ENCODE measurements at places on chromosomes 5 and 9.

DNA sequence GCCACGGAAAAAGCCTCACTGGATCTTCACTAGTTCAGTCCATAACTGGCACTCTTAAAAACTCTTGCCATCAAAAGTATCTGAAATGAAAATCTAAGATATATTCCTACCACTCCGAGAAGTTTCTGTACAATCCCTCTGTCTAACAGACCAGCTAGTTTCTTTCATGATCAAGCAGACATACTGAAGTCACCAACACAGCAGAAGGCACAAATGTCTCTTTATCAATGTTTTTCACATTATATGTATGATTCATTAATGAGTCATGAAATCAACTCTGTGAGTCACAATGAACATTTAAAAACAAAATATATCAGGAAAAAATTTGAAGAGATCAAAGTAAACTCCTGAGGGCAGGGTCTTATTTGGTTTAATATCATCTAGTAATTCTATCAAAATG lies 50.8 kb downstream of the F2R start:
- DNase-seq: no peak

GRCh38 chr9:93621922-93622321 lies 45.5 kb downstream of the PHF2 start:
- DNase-seq: no peak

- DNase-seq: no peak
Measured at GRCh38 chr9:107982001-107982400, 492.4 kb upstream of the KLF4 start.

DNA sequence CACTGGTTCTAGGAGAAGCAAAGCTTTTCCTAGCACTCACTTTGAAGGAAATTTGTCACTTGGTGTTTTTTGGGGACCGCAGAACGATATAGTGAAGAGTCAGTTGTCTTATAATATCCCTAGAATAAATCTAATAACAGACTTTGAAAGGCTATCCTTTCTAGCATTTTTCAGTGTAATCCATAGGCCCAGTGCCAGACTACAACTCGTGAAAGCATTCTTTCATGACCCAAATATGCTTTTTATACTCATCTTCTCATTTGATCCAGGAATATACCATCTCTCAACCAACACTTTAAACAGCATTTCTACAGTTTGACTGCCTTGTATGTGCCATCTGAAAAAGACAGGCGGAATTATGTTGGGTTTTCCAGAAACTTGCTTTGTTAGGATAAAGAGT lies 104.0 kb downstream of the ERCC6L2 start:
- no peak for DNase-seq

- DNase-seq: no peak
Measured at GRCh38 chr5:168128557-168128956, 162.9 kb upstream of the WWC1 start.

DNA sequence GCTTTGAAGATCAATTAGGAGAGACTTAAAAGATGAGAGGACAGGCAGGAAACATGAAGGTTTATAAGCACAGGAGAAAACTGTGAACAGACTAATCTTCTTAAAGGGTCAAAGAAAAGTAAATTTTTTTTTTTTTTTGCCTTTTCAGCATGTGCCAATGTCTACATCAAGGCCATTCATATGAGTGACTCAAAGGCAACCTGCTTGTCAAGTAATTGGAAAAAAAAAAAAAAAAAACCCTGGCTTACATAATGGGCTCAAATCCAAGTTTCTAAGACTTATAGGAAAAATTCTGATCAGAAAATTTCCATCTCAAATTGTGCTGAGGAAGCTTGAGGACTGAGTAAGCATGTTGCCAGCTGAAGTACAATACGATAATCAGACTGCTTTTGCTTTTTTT lies 15.9 kb downstream of the PPP2R2B start:
- no peak for DNase-seq

- DNase-seq: no peak
Measured at GRCh38 chr9:137650259-137650658, 31.5 kb downstream of the EHMT1 start.

GRCh38 chr9:120151806-120152205 lies 428.2 kb downstream of the CDK5RAP2 start:
- DNase-seq: no peak

GRCh38 chr9:106958955-106959657 lies 96.1 kb downstream of the ZNF462 start:
- DNase-seq: no peak

- no peak for DNase-seq
Measured at GRCh38 chr5:55821731-55822512, 29.2 kb upstream of the IL31RA start.

DNA sequence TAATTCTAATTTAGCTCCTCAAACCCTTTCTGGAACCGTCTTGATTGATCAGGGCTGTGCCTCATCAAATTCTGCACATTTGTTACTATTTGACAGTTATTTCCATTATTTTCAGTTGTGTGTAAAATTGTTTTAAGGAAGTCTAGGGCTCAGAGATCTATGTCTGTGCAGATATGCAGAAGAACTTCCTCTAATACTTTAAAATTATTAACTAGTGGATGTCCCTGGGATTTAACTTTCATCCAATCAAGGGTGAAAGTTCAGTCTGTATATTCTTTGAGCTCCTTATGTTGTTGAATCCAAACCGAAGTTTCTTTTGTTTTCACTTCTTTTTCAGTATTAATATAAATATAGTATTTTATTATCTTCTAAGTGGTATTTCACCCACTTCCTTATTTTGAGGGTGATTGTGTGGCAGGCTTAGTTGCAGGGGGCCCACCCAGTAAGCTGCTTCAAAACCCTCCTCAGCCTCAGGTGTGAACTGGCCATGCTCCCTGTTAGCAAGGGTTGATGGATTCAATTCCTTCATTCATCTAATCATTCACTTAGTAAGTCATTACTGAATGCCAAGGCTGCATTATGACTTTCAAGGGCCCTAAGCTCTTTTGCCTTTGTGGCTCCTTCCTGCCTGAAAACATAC lies 2.1 kb upstream of the CAMLG start:
- no peak for DNase-seq

DNA sequence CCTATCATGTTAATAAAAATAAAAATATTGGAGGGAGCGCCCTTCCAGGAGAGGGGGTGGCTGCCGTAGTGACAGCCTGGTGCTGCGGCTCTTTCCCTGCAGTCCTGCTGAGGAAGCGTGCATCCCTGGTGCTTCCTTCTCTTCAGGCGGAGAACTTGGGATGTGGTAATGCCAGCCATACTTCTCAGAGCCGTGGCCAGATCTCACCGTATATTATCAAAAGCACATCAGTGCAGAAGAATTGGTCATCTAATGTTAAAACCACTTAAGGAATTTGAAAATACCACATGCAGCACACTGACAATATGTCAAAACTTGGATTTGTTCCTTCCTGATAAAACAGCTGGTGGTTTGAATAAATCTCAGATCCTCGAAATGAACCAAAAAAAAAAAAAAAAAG lies 17.7 kb downstream of the C9orf40 start:
- DNase-seq: no peak

DNA sequence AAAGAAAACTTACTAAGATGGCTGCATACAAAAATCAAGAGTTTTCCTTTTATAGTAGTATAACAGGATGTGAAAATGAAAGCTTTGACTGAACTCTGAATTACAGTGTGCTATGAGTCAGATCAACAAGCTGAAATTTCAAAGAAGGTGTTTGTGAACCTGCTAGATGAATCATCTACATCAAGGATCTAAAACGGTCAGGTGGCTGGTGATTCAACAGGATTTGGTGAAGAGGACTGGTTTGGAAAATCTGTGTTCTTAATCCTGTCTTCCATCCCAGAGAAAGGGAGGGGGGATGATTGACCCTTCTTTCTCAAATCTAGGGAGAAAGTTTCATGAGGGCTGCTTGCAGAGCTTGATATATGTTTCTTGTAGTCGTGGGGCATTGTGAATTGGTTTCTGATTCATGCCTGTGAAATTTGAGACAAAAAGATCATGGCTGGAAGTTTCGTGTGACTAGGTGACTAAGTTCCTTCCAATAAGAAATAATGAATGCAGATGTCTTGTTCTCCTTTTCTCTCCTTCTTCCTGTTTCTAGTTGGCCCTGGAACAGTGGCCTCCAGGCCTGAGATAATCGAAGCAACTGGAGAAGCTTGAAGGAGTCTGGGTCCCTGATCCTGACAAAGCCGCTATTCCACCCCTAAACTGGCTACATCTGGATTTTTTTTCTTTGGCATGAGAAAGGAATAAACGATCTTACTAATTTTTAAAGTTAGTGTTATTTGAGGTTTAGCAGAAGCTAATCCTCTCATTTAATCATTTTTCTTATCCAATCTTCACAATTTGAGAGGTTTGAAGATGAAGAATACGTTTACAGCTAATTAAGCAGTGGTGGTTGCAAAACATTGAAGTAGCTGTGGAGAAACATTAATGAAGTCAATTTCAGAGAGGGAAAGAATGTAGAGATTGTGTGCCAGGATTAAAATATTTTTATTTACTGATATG lies 67.2 kb downstream of the MRPS30 start:
- DNase-seq: no peak

DNA sequence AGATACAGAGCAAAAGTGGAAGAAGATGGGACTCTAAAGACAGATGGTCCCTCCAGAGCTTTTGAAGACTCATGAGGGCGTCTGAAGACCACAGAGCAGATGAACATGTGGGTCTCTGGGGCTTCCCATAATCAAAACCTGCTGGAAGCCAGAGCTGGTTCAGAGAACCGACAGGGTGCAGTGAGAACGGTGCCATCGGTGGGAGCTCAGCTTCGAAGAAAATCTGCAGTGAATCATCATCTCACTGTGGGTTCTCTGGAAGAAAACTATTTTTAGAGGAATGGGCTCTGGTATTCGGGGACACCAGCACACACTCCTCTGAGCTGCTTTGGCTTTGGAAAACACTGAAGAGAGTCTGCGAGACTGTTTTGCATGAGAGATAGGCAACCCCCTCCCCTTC lies 222.4 kb upstream of the PANK3 start:
- no peak for DNase-seq

DNA sequence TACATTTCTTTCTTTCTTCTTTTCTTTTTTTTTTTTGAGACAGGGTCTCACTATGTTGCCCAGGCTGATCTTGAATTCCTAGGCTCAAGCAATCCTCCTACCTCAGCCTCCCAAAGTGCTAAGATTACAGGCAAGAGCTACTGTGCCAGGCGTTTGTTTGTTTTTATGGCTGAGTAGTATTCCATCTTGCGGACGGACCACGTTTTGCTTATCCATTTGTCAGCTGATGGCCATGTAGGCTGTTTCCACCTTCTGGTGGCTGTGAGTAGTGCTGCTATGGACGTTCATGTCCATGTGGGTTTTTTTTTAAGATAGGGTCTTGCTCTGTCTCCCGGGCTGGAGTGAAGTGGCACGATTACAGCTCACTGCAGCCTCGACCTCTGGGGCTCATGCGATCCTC lies 2.5 kb downstream of the DOK3 start:
- DNase-seq: no peak

- DNase-seq: no peak
Measured at GRCh38 chr9:124356745-124357390, 58.4 kb downstream of the PSMB7 start.

- DNase-seq: no peak
Measured at GRCh38 chr5:158464383-158464782, 605.4 kb upstream of the CLINT1 start.

DNA sequence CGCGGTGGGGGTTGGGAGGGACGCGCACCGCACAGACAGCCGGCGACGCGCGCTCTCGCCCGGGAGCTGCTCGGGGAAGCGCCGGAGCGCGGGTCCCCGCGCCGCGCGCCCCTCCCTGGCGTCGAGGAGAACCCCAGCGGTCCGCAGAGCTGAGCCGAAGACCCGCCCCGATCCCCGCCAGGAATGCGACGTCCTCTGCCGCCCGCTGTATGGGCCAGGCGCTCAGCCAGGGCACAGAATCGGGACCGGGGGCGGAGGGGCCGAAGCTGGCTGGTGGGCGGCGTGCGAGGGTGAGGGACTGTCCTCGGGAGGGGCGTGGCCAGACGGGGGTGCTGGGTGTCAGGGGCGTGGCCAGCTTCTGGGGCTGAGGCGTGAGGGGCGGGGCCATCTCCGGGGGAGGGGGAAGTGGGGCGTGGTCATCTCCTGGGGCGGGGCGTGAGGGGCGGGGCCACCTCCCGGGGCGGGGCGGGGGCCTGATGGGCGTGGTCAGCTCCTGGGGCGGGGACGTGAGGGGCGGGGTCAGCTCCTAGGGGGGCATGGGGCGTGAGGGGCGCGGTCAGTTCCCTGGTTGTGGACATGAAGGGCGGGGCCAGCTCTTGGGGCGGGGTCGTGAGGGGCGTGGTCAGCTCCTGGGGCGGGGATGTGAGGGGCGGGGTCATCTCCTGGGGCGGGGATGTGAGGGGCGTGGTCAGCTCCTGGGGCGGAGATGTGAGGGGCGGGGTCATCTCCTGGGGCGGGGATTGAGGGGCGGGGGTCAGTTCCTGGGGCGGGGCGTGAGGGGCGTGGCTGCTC lies 965 bp downstream of the PTGDS start:
- DNase-seq: peak; percentile 56

GRCh38 chr5:35393901-35394300 lies 163.6 kb upstream of the PRLR start:
- DNase-seq: no peak

DNA sequence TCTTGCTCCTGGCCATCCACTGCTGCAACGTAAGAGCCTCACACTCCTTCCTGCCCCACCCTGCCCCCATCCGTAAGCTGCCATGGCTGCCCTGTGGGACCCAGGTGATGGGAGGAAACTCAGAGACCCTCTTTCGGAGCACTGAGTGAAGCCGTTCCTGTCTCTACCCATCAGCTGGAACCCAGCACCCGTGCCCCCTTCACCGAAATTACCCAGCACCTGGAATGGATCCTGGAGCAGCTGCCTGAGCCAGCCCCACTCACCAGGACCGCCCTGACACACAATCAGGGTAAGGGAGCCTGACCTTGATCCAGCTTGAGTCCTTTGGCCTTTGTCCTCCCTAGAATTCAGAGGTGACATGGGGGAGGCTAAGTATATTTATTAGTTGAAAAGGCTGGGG lies 3.2 kb downstream of the TESK1 start:
- DNase-seq: no peak

DNA sequence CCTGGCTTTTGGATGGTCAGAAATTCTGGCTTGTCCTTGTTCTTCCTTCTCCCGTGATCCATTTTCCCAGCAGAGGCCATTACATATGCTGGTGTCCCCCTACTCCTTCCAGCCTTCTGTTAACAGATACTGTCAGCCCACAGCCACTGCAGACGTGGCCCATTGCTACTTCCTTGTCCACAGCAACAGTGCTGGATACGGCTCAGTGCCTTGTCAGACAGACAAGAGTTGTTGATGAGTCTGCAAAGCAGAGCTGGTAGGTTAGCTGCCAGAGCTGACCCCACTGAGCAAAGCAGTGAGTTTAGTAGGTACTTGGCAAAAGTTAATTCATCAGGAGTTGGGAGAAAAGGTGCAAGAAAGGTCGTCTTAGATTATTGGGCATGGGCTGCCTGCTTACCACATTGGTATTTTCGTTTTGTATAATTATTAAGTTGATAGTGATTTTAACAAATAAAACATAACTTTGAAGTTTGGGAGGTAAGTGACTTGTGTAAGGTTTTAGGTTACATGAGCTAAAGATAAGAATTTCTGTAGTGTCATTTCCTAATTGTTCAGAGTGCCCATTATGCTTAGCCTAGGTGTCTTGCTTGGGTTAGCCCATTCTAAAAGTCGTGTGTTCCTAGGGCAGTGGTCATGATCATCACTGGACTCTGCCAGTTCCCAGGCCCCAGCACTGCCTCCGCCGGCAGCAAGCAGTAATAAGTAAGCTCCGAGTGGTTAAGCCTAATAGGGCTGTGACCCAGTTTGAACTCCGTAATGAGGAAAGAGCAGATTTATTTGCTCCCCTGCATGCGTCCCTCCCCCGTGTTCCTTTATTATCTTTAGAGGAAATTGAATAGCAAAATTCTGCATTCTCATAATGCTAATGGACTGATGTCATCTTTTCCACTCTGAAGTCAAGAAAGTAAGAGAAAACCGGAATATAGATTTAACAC lies 292.0 kb downstream of the FANCC start:
- no peak for DNase-seq

- no peak for DNase-seq
Measured at GRCh38 chr5:77725616-77726015, 50.5 kb downstream of the TBCA start.

Measured in activated effector memory CD4-positive, alpha-beta T cell treated with Interleukin-2 at 50 U/mL for 16 hours (primary cell).